ENCODE measurements at places on chromosomes 16 and 17.

- DNase-seq = no peak
Observed at GRCh38 chr17:71378036-71378435, 742.8 kb upstream of the SOX9 start.

GRCh38 chr16:30953511-30954124 is 3.9 kb upstream of the SETD1A start:
- DNase-seq = peak; percentile 3

DNA sequence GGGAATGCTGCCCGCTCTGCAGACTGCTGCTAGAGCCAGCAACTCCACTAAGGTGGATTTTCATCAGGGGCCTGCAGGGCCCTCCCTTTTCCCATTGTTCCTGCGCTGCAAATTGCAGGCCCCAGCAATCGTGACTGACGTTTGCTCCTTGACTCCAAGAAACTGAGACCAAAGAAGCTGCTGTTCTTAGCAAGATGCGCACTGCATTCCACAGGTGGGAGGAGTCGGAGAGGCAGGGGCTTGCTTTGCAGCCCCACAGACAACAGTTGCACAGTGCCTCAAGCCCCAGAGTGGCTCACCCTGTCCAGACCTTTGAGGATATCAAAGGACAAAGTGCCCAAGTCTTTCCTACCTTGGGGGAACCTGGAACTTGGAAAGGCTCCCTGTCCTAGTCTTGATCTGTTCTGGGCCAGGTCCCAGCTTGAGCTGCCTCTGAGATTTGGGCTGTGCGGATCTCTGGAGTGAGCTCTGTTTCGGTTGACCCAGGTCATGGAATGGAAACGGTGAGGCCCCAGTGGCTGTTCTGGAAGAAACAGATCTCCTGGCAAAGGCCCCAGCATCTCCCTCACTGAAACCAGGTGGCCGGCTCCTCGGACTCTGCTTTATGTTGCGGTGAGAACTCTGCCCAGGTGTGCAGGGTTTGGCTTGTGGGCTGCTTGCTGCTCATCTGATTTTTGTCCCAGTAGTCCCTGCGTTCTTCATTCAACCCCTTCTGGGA is 24.9 kb downstream of the PLCD3 start:
- DNase-seq = no peak

DNA sequence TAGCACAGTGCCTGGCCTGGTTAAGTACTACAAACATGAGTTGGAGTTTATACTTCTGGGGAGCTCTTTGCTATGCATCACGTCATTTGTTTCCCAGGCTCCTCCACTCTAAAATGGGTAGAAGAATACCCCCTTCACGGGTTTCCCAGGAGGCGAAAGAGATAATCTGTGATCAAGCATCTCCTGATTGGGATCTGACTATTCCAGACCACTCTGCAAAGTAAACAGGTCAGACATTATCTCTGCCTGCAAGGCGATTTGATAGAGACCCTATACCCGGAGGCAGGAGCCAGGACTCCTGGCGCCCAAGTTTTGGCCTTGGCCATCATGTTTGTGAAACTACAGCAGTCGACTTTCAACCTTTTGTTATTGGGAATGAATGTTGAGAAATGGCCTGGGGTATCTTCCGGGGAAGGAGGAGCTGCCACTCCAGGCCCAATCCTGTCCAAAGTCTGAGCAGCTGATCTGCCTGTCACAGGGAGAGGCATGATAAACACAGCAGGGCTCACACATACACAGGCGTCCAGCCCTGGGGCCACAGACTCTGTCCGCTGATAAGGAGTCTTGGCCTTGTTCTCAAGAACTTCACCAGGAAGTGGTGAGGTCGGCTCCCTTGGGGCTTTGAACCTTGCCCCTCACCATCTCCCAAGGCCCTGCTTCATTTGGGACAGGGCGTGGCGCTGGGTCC is 199.9 kb downstream of the MAF start:
- DNase-seq = no peak

DNA sequence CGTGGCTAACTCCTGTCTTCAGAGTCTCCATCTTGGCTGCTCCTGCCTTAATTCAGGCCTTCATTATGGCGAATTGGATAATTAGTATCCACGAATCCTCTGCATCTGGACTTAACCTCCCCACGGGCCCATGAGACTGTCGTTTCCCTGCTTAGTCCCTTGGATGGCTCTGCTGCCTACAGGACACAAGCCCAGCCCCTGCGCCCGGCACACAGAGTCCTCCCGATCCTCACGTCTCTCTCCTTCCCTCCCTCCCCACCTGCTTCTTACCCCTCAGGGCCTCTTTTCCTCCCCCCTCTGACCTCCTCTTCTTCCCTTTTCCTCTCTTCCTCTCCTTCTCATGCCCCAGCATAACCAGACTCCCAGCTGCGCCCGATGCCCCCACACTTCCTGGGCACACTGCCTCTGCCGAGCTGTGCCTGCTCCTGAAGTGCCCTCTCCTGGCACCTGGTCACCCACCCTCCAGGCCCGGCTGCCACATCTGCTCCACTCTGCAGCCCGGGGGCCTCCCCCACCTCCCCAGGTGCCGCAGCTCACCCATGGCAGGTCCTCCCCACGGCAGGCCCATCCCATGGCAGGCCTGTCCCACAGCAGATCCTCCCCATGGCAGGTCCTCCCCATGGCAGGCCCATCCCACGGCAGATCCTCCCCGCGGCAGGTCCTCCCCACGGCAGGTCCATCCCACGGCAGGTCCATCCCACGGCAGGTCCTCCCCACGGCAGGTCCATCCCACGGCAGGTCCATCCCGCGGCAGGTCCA is 45.9 kb downstream of the RPH3AL start:
- no peak for DNase-seq

- no peak for DNase-seq
Observed at GRCh38 chr17:12316021-12316420, 295.3 kb downstream of the MAP2K4 start.

- no peak for DNase-seq
Observed at GRCh38 chr17:80783971-80784370, 207.7 kb upstream of the CHMP6 start.

DNA sequence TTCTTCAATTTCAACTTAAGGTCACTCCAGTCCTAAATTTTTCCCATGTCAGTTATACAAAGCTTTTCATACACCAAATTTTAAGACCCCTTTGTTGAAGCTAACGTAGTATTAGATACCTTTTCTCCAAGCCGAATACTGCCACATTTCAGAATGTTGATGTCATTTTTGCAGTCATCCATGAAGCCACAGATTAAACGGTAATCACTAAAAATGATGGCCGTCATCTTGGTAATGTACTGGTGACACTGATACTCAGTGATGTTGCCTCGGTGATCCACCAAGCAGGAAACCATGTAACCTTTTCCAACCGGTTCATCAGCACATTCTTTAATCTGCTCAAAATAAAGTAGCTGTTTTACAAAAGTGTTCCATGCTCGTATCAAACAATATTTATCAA is 82.1 kb upstream of the CLEC18B start:
- no peak for DNase-seq

DNA sequence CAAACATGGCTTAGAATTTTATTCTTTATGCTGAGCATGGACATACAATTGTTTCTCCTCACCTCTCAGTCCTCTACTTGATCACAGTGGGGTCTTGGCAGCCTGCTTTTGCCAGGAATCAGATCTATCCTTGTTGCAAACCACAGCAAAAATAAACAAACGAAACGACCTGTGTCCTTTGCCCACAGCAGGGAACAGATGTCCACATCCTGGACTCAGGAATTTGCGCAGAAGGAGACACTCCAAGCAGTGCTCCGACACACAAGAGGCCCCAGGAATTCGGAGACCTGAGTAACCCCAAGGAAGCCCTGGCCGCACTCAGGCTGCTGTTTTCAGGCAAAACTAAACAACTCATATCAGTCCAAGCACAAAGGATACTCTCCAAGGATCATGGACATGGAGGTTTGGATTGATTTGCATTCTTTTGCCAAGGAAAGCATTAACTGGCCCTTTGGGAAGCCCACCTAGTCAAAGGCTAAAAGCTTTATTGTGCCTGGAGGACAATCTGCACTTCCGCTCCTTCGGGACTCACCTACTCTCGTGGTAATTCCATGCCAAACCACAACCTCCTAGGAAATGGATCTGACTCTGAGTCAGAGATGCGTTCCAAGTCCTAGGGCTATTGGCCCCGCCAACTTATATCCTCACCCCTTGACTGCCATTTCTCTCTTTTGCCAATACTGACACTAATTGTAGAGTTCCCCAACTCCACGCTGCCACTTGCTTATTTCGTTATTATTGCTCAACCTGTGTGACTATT is 271.1 kb upstream of the CDH11 start:
- DNase-seq = no peak

DNA sequence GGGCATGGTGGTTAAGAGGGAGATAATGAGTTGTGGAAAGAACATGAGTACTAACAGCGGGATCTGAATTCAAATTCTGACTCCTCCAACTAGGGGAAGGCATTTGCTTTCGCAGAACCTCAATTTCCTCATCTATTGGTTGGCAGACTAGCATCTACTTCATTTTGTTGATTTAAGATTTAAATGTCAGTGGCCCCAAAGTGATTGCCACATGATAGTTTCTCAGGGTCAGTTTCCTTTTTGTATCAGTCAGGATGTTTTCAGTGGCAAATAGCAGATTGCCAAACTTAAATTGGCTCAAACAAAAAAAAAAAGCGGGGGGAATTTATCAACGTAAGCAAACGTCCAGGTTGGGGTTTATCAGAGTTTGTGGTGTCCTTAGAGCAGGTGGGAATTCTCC is 25.1 kb upstream of the NOS2 start:
- DNase-seq = no peak

GRCh38 chr17:78252111-78252634 is 20.7 kb downstream of the TMEM235 start:
- no peak for DNase-seq

DNA sequence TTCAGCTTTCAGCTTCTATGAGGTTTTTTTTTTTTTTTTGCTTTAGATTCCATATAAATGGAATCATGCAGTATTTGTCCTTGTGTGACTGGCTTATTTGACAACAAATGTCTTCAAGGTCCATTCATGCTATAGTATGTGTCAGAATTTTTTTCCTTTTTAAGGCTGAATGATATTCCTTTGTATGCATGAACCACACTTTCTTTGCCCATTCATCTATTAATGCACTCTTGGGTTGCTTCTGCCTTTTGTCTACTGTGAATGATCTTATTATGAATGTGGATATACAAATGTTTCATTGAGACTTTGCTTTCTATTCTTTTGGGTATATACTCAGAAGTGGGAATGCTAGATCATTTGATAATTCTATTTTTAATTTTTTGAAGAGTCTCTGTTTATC is 27.0 kb upstream of the LRRC75A start:
- no peak for DNase-seq

DNA sequence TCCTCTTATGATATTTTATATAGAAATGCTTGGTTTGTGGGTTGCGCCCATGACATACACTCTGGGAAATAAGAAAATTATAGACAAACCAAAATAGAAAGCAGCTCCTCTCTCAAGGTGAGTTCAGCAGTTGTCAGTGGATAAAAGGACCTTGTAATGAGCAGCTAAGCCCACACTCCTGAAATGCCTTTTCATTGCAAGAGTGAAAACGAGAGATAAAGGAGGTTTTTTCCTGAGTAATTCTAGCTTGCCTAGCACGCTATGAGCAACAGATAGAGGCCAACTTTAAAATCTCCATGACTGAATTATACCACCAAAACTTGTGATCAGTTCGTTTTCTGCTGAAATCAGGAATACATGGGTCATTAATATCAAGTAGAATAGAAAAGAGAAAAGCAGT is 261.8 kb upstream of the CACNG5 start:
- DNase-seq = no peak

GRCh38 chr16:24980077-24980793 is 34.9 kb downstream of the ARHGAP17 start:
- DNase-seq = no peak

GRCh38 chr17:49454050-49454449 is 39.4 kb upstream of the PHB1 start:
- DNase-seq = no peak

GRCh38 chr16:50818380-50818779 is 76.5 kb downstream of the CYLD start:
- DNase-seq = no peak

GRCh38 chr16:17832738-17833137 is 362.0 kb upstream of the XYLT1 start:
- DNase-seq = no peak
